Fibroblast of the aortic adventitia (primary cell): ENCODE measurements at places on chromosomes 13 and 19.

GRCh38 chr19:4707956-4708650, 15.5 kb downstream of the DPP9 start:
- DNase-seq: peak; percentile 41

DNA sequence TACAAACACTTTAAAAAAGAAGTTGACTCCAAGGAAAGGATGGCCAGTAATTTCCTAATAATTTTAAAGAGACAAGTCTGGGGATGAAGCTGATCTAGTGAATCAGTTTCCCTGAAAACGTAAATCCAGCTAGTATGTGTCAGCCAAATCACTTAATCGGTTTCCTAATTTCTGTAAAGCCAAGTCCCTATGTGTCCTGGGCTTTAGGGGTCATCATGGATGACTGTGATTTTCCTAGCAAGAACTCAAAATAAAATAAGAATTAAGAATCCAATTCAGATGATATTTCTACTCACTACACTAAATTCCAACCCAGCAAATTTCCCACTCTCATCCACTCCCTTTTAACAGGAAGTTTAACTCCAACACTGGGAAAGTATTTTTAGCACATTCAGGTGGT, 35.9 kb downstream of the ELF1 start:
- peak; percentile 36 for DNase-seq

- peak; percentile 66 for DNase-seq
These were observed 15.4 kb upstream of the CPAMD8 start for GRCh38 chr19:17041976-17042375.

DNA sequence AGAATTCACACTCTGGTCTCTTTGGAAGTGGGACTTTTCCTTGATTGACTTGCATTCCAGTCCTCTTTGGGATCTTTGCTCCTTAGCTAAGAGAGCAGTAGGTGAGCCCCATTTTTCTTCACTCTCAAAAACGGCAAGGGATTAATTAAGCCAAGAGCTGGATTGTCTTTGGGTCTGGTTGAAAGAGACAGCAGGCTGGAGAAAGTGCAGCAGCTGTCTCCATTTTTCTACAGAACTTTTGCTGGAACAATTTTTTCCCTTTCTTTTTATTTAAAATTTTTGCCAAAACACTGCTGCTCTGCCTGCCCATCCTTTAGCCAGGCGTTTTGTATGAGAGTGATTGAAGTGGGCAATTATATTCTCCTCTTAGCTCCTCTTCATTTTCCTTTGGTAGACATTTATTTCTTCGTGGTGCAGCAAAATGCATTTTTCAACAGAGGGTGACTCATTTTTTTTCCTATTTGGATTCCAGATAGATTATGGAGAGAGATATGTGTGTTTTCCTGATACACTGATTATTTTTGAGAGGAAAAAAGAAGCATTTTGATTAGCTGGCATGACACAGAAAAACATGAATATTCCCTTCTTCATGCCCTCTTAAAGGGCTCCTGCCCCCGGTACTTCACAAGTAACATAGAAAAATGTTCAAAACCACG, 371.2 kb upstream of the NBEA start:
- DNase-seq: no peak

DNA sequence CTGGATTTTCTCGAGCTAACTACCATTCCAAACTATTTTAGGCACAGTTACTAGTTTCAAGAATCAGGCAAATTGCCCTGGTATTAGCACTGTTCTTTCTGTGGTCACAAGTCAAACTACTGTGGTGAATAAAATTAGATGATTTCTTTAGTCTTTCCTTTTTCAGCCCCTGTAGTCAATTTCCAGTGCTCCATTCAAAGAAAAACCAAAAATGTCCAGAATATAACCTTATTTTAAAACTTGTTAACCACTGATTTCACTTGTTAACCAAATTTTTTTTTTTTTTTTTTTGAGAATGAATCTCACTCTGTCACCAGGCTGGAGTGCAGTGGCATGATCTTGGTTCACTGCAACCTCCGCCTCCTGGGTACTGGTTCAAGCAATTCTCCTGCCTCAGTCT, 50.6 kb upstream of the USPL1 start:
- no peak for DNase-seq

DNA sequence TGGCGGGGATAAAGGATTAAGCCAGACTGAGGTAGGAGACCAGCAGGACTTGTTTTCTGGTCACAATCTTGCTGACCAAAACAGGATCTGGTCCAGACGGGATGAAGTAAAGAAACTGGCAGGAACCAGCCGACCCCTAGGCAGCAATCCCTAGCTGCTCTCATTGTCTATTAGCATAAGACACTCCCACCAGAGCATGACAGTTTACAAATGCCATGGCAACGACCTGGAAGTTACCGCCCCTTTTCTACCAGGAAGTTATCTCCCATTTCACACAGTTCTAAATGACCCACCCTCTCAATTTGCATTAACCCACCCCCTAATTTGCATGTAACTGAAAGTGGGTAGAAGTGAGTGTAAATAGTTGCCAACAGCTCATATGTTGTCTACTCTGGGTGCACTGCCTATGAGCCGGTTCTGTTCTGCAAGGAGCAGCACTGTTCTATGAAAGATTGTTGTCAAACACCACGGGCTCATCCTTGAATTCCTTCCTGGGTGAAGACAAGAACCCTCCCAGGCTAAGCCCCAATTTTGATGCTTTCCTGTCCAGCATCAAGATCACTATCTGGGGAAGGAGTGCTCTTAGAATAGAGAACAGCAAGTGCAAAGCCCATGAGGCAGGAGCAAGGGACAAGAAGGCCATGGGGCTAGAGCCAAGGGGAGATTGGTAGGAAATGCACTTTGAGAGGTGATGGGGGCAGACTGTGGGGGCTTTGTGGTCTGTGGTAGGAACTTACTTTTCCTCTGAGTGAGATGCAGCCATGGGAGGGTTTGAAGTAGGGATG, 13.9 kb upstream of the FBXO27 start:
- DNase-seq: peak; percentile 17

- no peak for DNase-seq
These were observed 13.1 kb upstream of the CCNP start for GRCh38 chr19:40239415-40240226.

DNA sequence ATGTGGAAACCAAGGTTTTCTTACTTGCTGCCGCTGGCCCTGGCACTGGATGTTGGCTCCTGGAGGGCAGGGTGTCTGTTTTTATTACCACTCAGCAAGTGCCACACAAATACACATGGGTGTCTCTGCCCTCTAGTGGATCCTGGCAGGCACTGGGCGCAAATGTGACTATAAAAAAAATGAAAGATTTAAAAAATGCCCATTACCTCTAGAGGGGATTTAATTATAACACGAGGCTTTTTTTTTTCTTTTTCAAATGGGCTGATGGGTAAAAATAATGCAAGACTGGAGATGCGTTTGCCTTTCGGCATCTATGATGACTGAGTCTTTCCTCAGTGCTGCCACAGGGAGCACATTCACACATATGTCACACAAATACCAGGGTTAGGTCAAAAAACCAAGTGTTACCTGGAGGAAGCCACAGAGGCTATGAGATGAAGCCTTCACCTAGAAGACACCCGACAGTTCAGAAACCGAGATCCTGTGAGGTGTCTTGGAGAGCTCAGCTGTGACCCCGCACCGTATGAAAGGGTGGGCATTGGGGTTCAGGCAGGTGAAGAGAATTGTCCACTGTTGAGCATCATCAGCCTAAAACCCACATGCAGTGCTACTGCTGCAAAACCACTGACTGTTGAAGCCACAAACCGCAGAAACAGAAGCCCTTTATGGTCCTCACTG, 25.7 kb downstream of the CHAMP1 start:
- DNase-seq: peak; percentile 53

GRCh38 chr13:51524312-51524711, 60.0 kb upstream of the WDFY2 start:
- peak; percentile 51 for DNase-seq

- DNase-seq: peak; percentile 73
These were observed at the start of gene ELF1 for GRCh38 chr13:41019011-41019487. TSS of gene ELF1 (minus strand) at chr13:41019316. CDS start at chr13:40982054, 37,262 bp downstream.

GRCh38 chr19:20320191-20320590, 153.2 kb downstream of the ZNF486 start:
- DNase-seq: no peak

- DNase-seq: peak; percentile 92
These were observed 74.8 kb downstream of the SLC7A1 start for GRCh38 chr13:29520671-29521070.

GRCh38 chr19:50772476-50772875, 2.2 kb downstream of the GPR32 start:
- DNase-seq: peak; percentile 18

- peak; percentile 45 for DNase-seq
These were observed 3.2 kb downstream of the PDS5B start for GRCh38 chr13:32589471-32589870.

DNA sequence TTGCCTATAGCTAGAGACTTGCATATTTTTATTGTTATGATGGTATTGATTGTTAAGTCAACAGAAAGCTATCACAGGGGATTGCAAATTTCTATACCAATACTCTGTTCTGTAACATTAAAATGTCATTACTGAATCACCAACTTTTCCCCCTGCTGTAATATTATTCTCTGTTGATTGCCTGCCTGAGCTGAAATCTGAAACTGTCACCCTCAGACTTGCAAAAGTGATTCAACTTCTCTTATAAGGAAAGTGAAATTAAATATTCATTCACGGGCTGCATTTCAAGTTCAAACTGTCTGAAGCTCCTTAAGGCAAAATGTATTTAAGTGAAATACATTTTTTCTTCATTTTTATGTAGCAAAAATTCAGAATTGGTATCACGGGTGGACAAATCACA, 723.2 kb downstream of the PCDH9 start:
- no peak for DNase-seq

- DNase-seq: peak; percentile 25
These were observed 13.6 kb upstream of the LATS2 start for GRCh38 chr13:21075011-21075378.

- no peak for DNase-seq
These were observed 207.1 kb upstream of the NBEA start for GRCh38 chr13:34734932-34735331.

- DNase-seq: no peak
These were observed 5.7 kb downstream of the ZNF132 start for GRCh38 chr19:58434217-58434616.

GRCh38 chr13:36436811-36437210, 4.5 kb downstream of the CCNA1 start:
- no peak for DNase-seq

- DNase-seq: no peak
These were observed 72.8 kb downstream of the ATP7B start for GRCh38 chr13:51938454-51938853.

GRCh38 chr19:2495651-2496316, 19.9 kb downstream of the GADD45B start:
- DNase-seq: peak; percentile 55

DNA sequence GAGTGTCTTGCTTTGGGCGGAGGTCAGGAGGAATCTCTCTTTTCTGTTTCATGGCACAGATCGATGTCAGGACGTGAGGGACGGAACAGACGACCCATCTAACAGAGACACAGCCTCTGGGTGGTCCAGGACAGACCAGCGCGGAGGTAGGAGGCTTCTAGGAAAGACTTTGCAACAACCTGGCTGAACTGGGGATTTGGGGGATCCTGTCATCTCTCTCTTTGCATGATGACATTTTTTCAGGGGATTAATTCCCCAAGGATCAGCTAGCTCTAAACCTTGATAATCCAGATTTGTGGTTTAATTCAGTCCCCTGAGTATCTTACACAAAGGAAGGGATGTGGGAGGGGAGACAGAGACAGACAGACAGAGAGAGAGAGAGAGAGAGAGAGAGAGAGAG, 14.4 kb downstream of the CABP5 start:
- DNase-seq: no peak

- DNase-seq: no peak
These were observed 172.4 kb downstream of the VWA8 start for GRCh38 chr13:41788552-41788951.

DNA sequence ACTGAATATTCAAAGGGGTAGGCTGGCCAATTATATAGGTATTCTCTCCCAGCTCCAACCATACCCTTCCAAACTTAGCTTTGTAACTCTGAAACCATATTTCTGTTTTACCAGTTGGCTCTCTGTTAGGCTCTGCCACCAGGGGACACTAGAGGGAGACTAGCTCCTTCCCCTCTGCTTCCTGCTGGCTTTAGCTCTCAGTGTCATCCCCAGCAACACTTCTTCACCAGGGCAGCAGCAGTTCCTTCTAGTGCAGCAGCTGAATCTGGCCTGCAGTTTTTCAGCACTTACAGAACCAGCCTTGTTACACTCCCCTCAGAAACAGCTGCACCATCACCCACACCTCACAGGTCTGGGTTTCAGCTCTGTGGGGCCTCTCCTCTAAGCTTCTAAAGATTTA, 51.0 kb upstream of the DOCK9 start:
- DNase-seq: no peak

DNA sequence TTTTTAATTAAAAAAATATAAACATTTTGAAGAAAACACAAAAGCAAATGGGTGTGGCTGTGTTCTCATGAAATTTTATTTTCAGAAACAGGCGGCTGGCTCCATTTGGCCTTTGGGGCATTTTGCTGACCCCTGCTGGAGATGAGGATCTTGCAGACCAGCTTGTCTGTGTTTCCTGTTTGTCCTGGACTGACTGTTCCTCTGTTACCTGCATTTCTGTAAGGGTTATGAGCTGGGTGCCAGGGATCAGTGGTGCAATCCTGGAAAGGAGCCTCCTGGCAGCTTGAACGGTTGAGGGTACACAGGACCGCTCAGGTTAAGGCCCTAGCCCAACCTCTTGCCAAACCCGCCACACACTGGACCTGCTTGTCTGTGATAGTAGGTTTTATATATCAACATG, 49.9 kb downstream of the ZNF787 start:
- DNase-seq: no peak

DNA sequence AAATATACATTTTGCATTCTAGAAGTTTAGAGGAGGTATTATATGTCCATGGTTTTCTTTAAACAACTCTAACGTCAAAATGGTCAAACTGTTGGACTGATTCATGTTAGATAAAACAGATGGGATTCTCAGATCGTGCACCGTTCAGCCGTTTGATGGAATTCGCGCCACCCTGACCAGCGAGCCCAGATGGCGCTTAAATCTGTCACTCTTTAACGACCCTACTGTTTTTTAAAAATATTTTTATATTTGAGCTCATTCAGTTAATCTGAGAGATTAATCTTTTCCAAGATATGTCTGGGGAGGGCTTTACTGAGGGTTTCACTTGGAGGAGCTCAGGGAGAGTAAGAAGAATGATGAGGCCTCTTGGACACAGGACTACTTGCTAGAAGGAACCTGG, 164.4 kb downstream of the TM9SF2 start:
- no peak for DNase-seq

GRCh38 chr19:3231288-3231687, 6.8 kb downstream of the CELF5 start:
- DNase-seq: no peak

DNA sequence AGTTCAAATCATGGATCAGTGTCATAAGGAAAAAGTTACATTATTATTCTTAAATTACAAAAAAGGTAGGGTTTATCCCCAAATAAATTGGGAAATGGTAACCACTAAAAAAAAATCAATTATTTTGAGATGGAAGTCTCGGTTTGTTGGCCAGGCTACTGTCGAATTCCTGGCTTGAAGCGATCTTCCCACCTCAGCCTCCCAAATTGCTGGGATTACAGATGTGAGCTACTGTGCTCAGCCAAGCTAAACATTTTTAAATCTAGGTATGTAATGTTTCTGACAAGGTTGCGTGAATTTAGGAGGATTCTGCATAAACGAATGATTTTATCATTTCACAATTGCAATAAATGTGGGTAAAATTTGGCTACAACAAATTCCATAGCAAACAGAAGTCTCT, 2.0 kb downstream of the NAA16 start:
- peak; percentile 6 for DNase-seq

- DNase-seq: no peak
These were observed 34.2 kb upstream of the ZNF254 start for GRCh38 chr19:24052811-24053210.

GRCh38 chr19:51207747-51208146, 17.1 kb upstream of the CD33 start:
- DNase-seq: no peak

GRCh38 chr19:15820646-15821045, 5.2 kb upstream of the OR10H1 start:
- no peak for DNase-seq
